ENCODE measurements at places on chromosomes 4 and X.

DNA sequence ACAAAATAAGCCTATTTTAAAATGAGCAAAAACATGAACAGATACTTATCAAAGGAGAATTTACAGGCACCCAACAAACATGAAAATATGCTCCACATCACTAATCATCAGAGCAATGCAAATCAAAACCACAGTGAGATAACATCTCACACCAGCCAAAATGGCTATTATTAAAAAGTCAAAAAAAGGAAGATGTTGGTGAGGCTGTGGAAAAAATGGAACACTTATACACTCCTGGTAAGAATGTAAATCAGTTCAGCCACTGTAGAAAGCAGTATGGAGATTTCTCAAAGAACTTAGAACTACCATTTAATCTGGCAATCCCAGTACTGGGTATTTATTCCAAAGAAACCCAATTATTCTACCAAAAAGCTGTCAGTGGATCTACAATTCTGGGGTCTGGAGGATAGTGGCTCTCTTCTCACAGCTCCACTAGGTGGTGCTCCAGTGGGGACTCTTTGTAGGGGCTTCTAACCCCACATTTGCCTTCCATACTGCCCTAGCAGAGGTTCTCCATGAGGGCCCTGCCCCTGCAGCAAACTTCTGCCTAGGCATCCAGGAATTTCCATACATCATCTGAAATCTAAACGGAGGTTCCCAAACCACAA lies 9.1 kb upstream of the ZNF732 start:
- DNase-seq = no peak

- DNase-seq = no peak
Observed at GRCh38 chr4:74328501-74328900, 20.2 kb downstream of the EPGN start.

GRCh38 chrX:120463241-120463640 lies 5.9 kb downstream of the LAMP2 start:
- DNase-seq = no peak

DNA sequence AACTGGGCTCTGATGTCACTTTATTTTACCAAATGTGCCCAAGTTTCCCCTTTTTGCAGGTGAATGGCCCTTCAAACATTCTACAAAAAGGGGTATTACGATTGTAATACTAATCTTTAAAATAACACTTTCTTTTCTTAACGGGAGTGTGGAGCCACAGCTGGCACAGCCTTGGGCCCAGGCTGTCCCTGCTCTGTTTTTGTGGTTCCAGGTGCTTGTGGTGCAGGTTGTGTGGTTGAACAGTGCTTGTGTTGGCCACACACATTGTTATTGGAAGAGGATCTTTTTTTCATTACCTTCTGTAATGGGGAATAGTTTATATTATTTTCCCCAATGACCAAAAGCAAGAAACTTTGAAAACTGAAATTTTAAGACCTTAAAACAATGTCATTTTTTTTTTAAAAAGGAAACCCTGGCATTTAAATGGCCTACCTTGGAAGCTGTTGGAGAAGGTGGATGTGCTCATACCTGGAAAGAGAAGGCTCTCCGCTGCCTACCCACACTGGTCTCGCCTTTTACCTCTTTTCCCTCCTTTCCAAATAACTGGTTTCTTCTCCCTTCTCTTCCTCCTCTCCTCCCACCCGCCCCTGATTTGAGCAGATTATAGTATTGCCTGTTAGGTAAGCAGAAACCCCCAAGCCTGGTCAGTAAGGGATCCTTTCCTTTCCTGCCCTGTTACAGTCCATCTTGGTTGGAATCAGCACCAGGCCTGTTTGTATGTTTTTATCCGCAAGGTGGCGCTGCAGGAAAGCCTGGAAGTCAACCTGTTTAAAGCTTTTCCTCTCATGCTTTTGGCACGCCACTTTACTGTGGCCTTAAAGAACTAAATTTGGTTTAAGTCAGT lies 28.6 kb downstream of the HADH start:
- peak; percentile 79 for DNase-seq

DNA sequence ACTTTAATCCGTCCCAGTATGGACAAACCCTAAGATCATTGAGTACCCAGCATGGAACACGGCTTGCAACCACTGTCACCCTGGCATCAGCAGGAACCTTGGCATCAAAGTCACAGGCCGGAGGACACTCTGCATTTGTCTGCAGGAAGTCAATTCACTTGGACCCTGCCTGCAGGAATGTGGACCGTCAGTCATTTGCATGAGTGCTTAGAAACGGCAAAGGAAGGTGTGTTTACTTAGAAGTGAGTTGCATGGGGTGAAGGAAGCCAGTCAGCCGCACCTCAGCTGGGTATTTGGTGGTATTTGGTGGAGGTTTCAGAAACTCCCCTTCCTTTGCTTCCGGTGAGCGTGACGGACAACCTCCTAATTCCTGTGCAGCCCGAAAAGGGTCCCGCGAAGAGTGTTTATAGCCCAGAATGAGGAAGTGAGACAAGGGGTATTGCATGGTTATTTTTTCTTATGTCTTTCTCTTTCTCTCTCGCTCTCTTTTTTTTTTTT lies 15.5 kb downstream of the P2RY8 start:
- DNase-seq = peak; percentile 62

GRCh38 chr4:111510535-111510934 lies 634.7 kb upstream of the FAM241A start:
- no peak for DNase-seq

DNA sequence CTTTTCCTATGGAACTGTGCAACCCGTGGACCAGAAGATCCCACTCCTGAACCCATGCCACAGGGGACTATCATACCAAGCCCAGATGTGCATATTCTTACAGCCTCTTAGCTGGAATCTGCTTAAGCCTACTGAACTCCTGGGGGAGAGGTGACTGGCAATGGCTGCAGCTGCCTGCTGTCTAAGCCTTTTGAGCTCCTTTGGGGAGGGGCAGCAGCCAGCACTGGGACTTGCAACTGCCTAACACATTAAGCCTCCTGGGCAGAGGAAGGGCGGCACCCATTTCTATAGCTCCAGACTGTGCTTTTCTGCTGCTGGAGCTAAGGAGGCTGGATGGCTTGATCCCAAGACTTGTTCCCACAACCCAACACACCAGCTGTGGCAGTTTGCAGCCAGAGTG lies 117.9 kb upstream of the VEGFC start:
- DNase-seq = no peak

- DNase-seq = peak; percentile 69
Observed at GRCh38 chrX:38817004-38817703, 15.9 kb downstream of the MID1IP1 start.

- DNase-seq = peak; percentile 53
Observed at GRCh38 chrX:129781134-129781672, 1.5 kb downstream of the SASH3 start.

Data from ELF-1 (cell line).